Activated naive CD4-positive, alpha-beta T cell (primary cell): ENCODE measurements at places on chromosomes 1 and 21.

DNA sequence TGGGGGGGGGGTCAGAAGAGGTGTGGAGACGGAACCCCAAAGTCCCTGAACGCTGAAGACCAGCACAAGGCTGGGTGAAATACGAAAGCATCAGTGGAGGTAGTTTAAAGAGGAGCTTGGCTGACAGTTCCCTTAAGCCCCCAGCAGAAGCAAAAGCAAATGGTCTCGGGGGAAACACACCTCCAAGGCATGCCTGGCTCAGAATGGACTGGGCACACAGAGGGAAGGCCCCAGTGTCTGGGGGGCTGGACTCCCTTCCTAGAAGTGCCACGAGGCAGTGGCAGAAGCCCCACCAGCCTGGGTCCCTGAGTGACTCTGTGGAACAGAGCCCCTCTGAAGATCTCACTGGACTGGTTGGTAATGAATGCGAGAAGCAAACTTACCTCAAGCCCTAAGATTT, 43.9 kb downstream of the UBE2G2 start:
- DNase-seq: no peak

DNA sequence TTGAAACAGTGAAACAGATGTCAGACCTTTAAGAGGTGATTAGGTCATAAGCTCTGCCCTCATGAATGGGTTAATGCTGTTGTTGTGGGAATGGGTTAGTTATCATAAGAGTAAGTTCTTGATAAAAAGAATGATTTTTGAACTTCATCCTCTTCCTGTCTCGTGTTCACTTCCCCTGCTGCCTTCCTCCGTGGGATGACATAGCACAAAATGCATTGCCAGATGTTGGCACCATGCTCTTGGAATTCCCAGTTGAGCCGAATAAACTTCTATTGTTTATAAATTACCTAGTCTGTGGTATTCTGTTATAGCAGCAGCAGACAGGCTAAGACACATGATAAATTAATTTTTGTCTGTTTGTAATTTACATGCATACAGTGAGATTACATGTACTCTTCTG, 112.0 kb upstream of the LRRC7 start:
- no peak for DNase-seq

GRCh38 chr1:102262994-102263393, 266.3 kb upstream of the OLFM3 start:
- DNase-seq: no peak

GRCh38 chr1:247561711-247562110, 12.8 kb downstream of the GCSAML start:
- no peak for DNase-seq

DNA sequence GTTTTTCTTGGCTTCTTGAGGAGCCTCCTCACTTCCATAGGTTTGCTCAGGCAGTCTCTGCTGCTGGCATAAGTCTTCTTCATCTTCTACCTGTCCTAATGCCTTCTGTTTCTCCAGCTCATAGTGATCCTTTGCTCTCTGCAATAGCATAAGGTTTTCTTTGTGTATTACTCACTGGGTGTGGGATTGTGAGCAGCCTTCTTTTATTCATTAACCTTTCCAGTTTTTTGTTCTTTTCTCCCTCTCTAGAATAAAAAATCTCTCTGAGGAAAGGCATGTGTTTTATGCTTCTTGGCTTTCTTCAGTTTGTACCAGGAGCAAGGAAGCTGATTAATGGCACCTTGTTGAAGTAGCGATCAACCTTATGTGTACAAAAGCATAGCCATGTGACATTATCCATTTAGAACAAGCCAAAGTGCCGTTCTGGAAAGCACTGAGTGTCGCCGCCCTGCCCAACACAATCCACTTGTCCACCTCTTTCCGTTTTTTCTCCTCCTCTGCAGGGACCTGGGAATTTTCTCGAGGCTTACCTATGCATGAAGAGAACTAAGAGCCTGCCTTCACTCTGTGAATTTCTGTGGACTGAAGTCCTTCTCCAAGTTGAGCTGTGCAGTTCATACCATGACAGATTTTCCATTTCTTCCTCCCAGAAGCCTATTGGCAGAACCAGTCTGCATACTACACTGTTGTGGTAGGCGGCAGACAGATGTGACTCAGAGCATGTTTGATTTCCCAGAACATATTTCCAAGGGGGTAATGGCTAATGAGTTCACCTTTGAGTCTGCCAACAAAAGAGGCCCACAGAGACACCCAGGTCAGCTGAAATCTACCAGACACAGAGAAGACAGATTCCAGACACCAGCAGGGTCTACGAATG, 39.0 kb downstream of the DPT start:
- DNase-seq: no peak

DNA sequence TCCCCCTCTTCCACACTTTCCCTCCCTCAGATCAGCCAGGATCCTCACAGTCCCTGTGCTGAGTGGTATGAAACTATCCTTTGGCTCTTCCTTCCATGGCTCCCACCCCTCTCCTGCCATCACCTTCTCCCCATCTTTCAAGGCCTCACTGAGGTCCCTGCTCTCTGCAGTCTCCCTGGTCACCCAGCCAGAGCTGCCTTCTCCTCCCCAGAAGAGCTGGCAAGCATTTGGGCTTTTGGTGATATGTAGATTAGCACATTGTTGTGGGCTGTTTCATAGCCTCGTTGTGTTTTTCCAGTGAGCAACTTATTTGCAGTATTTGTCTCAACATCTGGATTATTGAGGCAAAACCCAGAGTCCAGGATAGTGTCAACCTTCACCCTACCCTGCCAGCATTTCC, 2.2 kb downstream of the CSF1 start:
- DNase-seq: no peak

- no peak for DNase-seq
Measured at GRCh38 chr1:30872033-30872947, 36.3 kb downstream of the SDC3 start.

GRCh38 chr1:231194476-231194842, 32.6 kb downstream of the TRIM67 start:
- no peak for DNase-seq

DNA sequence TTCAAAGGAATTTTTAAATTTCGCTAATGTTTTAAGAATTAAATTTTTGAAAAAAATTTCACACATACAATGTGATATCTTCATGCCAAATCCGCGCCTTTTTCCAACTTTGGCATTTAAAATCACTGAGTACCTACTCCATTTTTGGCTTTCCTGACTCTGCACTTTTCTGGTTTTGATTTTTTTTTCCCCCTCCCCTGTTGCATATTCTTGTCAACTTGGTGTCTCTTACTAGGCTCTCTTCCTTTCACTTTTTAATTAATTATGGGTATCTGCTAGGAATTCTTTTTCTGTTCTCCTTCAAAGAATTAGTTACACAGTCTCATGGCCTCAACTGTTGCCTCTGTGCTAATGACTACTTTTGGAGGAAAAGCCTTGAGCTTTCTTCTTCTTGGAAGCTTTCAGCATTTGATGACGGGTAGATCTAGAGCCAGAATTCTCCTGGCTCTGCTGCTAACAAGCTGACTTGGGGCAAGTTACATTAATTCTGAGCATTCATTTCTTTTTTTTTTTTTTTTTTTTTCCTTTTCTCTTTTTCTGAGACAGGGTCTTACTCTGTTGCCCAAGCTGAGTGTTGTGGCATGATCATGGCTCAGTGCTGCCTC, 1.8 kb downstream of the AGL start:
- DNase-seq: no peak

DNA sequence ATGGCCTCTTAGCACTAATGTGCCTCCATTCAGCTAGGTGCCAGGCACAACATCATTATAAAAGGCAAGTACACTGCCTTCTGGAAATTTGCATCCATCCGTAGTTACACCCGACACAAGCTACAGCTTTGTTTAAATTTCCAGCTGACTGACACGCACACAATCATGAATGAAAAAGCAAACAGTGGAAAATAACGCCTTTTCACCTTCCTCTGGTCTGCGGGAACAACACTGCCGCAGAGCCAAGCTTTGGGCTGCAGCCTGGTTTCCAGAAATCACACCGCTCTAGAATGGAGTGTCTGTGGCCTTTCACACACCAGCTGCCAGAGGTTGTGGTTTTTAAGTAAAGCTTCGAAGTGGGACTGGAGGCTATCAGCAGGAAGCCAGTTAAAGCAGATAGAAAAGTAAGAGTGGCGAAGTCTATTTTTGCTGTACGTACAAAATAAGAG, 142.8 kb upstream of the COA6 start:
- no peak for DNase-seq

DNA sequence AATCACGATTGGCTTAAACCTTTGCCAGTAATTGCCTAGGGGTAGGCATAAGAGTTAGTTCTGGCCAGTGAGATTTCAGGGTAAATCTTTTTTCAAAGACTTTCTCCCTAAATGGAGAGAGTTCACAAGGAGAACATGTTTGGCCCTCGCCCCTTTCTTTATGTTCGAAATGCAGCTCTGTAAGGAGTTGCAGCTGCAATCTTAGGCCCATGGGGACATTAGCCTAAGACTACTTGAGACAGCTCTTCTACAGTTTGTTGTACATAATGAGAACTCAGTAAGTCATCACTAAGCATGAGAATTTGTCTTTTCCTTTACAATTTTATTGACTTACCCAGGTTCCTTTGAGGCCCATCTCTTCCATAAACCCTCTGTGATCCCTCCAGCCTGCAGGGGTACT, 40.4 kb upstream of the GADD45A start:
- no peak for DNase-seq
